ENCODE measurements at places on chromosomes 3 and 15.

DNA sequence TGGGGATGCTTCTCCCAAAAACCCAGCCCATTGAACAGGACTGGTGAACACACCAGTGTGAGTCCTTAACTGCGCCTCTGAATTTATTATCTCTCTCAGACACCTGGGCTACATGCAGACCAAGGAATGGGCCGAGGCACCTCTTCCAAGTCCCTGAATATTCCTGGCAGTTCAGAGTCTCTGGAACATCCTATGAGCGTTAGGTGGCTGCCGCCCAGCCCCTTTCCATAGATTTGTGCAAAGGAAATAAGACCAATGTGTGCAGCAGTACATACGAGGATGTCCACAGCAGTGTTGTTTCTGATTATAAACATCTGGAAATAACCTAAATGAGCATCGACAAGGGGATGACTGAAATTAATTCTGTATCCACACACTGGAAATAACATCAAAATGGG, 104.9 kb upstream of the RPL32 start:
- DNase-seq = no peak

DNA sequence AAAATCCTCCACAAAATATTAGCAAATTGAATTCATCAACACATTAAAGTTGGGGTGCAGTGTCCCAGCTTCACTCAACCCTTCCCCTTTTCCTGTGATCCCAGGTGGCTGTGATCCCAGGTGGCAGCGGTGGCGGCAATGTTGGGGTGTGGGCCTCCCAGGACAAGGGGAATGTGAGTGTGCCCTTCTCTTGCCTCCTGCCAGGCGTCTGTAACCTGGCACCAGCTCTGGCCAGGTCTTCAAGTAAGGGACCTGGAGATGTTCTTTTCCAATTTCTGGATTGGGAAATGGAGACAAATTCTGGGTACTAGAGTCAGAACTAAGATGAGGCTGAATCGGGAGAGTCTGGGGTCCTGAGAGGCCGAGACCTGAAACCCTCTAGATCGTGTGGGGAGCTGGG, 20.1 kb downstream of the GOLGA6A start:
- DNase-seq = no peak

DNA sequence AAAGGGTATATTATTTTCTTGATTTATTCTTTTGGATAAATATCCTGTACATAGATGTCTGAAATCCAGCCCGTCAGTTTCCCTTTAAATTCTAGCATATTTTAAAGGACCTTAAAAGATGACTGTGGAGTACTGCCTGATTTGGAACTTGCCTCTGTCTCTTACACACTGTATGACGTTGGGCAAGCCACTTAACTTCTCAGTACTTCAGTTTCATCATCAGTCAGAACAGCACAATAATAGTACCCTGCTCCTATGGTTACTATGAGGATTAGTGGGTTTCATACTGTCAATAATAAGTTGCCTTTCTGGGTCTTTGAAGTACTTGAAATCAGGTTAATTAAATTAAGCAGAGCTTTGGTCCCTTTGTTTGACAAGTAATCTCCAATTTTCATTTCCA, 374.3 kb downstream of the TIGIT start:
- DNase-seq = no peak

- DNase-seq = no peak
Observed at GRCh38 chr3:13568515-13569028, 19.6 kb downstream of the FBLN2 start.

All from fibroblast of skin of back (primary cell).